ENCODE measurements at places on chromosomes 6 and 20. TPM values are rescaled to one million over a fixed set of nuclear protein-coding genes. Genes with fewer than 3 reads are reported as not detected.

DNA sequence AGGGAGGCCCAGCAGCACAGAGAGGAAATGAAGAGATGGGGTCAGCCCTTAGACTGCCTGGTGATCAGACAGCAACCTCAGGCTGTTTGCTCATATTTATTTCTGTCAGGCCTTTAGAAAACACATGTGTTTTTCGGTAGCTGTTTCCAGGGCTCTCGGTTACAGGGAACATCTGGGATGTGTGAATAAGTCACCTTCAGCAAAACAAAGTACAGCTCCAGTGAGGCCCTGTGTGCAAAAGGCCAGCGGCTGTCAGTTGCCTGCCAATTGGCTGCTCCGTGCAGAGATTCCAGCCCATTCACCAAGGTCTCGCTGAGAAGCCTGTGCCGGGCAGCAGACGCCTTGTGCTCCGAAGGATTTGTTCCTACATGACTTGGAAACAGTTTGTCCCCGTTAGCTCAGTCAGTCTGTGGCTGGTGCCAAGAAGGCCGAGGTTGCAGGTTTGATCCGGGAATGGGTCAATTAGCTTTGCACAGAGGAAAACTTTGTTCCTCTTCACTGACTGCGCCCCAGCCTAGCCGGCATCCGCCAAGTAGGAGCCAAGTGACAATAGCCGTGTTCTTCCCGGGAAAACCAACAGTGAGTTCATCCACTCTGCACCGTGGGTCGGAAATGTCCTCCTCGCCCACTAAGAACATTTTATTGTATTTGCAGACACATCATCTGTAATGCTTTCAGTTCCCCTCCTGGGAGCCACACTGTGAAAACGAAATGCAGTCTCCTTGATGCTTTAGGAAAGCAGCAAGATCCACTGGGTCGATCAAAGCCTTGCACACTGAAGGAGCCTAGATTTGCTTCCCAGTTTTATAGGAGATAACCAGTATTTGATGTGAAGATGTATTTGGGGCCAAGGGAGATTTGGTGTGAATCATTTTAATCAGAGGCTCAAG lies 315.4 kb upstream of the CDYL start:
- no peak for DNase-seq

DNA sequence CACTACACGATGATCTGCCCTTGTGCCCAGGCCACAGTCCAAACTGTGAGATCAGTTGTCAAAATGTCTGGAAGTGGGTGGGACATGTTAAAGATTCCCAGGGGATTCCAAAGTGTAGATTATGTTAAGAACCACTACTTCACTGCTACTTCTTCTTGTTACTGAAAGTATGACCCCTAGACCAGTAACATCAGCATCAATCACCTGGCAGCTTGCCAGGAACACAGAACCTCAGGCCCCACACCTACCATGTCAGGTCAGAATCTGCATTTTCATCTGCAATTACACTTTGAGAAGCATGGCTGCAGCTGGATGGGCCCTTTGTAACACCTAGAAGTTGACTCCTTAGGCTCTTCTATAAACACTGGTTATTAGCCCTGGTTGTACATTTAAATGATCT lies 36.1 kb downstream of the RFPL4B start:
- no peak for DNase-seq

GRCh38 chr20:50924261-50924920 lies 6.8 kb downstream of the ADNP start:
- no peak for DNase-seq

PRKN gene
- total RNA-seq, result not detected

PI16 gene
- 0.07 TPM for total RNA-seq

DNA sequence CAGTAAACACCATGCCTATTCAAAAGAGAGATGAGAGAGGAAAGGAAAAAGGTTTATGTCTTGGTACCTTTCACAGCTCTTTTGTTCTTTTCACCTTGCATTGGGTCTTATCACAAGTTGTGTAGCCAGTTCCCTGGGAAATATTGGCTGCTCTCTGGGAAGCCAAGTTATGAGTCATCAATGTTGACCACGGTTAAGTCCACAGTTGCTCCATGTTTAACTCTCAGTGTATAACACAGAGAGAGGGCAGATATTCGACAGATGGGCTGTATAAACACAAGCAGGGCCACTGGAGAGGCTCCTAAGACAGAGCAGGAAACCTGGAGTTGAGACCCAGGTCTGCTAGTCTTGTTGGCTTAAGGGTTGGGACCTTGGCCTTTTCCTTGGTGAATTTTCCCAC lies 718.6 kb downstream of the QKI start:
- DNase-seq, result peak; percentile 31

BTN1A1 gene
- not detected for total RNA-seq

DNA sequence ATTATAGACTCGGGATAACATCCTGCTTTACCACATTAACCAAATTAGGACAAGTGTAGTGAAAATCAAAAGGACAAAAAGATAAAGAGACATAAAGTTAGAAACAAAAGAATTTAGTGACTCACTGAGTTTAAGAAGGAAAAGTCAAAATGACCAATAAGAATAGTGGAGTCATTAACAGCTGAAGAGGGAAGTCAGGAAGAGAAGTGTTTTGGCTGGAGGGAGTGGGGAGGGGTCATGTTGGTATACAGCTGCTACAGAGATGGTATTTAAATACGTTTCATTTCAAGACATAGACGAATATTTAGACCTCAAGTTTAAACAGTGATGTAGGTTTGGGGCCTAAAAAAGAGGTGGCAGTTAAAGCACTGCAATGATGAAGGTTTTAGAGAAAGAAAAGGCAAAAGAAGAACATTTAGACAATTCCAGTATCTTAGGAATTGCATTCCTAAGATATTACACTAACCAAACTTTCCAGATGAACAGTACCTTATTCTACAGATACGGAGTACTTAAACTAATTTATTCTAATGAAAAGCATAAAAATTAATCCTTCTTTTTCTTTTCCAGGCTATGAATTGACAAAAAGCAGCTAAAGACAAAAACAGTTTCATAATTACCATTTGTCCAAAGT lies 10.6 kb downstream of the FKBP5 start:
- no peak for DNase-seq

GRCh38 chr20:50819349-50819748 lies 24.5 kb downstream of the BCAS4 start:
- DNase-seq, result no peak

- DNase-seq, result peak; percentile 29
Measured at GRCh38 chr6:166772518-166772917, 145.5 kb upstream of the RPS6KA2 start.

EPHA7 gene
- 0.52 TPM for total RNA-seq
